ENCODE measurements at places on chromosomes 12 and 14.

DNA sequence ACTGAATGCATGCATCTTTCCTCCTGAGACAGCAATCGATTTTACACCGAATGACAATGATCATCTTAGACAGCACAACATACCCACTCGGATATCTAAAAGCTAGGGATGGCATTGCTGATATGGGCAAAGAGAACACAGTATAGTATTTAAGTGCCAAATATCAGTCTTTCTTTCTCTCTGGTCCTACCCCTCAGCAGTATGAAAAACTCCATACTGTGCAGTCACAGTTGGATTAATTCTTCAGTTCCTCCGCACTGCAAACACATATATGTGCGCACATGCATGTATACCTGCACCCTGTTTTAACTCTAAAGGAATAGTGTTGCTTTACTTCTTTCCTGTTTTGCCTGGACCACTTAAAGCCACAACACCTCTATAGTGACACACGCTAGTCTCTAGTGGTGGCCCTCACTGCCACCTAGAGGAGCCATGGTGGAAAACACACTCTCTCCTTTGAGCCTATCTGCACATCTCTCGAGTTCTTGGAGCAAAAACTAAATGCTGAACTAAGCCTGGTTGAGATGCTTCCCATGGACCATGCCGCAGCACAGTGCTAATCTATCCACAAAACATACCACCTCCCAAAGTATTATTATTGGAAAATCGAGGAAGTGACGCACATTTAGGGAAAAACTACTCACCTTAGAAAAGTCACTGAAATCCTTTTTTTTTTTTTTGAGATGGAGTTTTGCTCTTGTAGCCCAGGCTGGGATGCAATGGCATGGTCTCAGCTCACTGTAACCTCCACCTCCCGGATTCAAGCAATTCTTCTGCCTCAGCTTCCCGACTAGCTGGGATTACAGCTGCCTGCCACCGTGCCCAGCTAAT lies 11.9 kb downstream of the TMEM52B start:
- no peak for DNase-seq

GRCh38 chr14:82641050-82641540 lies 1107.4 kb upstream of the SEL1L start:
- DNase-seq, result no peak

DNA sequence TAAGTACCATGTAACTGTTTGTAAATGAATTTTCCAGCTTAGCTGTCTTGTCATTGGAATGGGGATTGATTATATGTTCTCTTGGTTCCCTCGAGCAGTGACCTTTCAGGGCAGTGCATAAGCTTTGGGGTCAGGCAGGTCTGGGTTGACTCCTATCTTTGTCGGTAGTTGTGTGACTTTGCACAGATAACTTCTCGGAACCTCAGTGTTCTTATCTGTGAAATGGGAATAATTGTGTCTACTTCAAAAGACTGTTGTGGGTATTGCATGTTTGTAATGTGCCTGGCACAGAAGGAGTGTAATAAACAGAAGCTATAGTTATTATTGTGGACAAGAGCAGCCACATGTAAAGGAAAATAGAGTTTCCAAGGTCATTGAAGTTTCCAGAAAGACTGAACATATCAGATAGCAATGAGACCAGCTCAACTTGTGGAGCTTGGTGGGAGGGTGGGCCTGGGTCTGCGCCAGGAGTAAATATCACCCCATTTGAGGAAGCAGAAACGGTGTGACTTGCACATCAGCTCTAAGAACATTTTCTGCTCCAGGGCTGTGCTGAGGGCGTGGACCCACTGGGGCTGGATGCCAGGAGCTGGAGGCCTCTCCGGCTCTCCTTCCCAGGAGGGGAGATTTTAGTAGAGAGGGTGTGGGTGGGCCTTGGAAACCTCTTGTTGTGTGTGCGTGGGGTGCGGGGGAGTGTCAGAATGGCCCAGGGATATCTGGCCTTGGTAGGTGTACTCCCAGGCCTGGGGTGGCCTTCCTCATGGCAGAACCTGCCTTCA lies 19.7 kb downstream of the FOS start:
- no peak for DNase-seq

GRCh38 chr14:24095271-24096068 lies 1.4 kb downstream of the PCK2 start:
- peak; percentile 56 for DNase-seq

- DNase-seq, result no peak
Observed at GRCh38 chr12:47400266-47400665, 305.6 kb downstream of the RPAP3 start.

GRCh38 chr12:116431677-116432300 lies 127.4 kb upstream of the MAP1LC3B2 start:
- DNase-seq, result no peak

- DNase-seq, result no peak
Observed at GRCh38 chr12:43655586-43655985, 103.0 kb downstream of the PUS7L start.

DNA sequence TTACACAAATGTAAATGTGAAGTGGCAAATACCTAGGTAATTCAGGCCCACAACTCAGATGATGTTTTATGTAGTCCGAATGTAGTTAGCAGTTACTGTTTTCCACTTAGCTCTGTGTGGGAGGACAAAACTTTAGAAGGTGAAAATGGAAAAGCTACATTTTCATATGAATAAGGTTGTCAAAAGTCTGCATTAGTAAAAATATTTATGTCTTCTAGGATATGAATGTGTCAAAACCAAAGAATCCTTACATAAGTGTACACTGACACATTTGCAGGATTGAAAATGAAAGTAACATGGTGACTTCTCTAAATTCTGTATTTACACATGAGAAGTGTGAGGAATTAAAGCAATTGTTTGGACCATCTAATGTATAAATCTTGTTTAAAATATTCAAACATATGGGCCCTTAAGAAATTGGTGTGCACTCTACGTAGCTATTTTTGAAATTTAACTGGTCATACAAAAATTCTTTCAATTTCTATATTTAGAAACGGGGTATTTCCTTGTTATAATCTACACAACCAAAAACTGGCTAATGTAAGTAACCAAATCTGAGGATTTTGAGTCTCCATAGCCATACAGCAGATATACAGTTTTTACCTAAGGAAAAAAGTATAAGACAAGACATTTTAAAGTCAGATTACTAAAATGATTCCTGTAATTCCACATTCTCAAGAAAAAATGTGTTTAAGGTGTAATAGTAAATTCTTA lies 5.4 kb downstream of the CDKN1B start:
- no peak for DNase-seq

GRCh38 chr14:100222224-100223093 lies 16.5 kb upstream of the YY1 start:
- DNase-seq, result no peak

- DNase-seq, result no peak
Observed at GRCh38 chr12:14576896-14577295, 9.2 kb upstream of the PLBD1 start.

GRCh38 chr14:91406451-91406850 lies 11.2 kb downstream of the CCDC88C start:
- DNase-seq, result no peak

DNA sequence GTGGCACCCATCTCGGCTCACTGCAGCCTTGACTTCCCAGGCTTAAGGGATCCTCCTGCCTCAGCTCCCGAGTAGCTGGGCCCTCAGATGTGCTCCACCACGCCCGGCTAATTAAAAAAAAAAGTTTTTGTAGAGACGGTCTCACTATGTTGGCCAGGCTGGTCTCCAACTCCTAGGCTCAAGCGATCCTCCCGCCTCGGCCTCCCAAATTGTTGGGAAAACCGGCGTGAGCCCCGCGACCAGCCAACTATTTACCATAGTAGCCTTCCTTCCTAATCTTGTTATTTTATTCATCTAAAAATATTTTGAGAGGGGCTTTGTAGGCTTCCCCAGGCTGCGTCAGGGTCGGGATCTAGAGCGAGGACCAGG lies 25.4 kb upstream of the YY1 start:
- no peak for DNase-seq

DNA sequence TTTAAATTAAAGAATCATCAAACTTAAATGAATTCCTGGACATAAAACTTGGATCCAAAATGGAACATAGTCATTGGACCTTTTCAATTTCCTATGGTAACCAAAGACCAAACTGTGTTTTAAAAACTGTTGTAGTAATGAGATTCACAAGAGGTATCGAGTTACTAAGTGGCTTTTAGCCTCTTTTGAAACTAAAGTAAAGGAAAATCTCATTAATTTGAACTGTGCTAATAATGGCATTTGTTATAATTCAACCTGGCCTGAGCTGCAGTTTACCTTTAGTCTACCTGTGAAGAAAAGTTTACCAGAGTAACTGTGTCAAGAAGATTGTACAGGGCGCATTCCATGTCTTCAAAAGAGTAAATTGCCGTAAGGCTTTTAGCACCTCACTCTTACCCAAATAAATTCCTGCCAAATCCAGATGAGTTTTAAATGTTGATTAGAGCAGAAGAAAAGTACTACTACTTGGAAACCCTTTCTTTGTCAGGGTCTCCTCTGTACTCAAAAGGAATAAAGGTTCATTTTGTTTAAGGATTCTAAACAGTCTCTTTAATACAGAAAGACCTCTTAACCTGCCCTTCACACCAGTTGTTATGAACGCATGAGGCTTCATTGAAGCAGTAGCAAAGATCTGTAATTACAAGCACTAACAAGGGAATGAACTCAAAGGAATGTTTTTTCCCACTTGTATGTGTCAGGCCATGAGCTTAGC lies 17.1 kb upstream of the MED13L start:
- DNase-seq, result no peak

DNA sequence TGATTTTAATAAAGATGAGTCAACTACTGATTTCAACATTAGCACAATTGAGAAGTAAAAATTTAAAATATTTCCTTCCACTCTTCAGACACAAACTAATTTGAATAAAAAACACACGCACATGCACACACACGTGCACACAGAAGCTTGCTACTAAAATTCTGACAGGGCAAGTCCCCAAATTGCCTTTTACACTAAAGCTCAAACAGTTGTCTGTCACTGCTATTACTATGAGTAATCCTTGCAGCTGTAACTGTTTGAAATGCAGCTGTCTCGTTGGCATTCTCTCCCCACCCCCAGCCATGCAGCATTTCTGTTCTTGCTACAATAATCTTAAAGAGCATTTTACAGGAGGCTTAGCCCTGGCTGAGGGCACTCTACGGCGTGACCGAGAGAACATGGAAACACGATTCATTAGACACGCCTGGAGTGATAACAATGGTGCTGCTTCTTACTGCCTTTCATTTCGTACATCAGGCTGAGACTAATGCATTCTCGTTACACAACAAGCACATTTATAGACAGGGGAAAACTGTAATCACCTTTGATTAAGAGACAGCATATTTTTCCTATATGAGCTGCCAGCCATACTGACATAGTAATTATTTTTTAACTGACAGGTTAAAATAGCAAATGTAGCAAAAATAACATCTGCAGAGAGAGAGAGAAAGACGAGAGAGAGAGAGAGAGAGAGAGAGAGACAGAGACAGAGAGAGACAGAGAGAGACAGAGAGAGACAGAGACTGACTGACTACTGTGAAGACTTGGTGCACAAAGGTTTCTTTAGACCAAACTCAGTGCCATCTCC lies 153.8 kb downstream of the MED13L start:
- DNase-seq, result no peak

DNA sequence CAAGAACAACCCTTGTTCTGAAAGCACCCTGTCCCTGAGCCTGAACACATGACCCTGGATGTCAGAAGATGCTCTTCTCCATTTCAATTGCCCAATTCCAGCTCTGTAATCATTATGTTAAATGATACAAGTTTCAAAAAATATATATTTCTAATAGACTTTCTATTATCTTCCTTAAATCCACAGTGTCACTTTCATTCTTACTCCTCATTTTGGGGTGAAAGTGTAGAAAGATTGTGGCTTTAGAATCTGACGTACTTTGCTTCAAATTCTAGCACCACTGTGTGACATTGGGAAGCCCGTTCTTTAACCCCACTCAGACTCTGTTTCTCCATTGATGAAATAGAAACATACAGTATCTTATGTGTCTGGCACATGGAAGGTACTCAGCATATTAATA lies 83.2 kb downstream of the ETV6 start:
- no peak for DNase-seq

DNA sequence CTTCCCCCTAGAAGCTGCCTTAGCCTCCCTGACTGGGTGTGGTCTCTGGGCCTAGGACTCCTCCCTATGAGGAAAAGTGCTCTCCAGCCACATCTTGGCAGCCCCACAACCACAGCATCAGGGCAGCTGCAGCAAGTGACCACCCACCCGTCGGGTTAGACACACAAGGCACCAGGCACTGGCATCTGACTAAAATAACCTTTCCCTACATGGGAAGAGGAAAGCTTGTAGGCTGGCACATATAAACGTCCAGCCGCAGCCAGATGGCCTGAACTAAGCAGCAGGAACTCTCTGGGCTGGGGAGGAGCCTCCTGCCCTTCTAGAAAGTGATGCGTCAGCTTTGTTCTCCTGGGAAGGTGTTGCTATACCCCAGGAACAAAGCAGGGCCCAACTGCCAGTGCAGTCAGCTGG lies 328.7 kb downstream of the DPF3 start:
- no peak for DNase-seq

DNA sequence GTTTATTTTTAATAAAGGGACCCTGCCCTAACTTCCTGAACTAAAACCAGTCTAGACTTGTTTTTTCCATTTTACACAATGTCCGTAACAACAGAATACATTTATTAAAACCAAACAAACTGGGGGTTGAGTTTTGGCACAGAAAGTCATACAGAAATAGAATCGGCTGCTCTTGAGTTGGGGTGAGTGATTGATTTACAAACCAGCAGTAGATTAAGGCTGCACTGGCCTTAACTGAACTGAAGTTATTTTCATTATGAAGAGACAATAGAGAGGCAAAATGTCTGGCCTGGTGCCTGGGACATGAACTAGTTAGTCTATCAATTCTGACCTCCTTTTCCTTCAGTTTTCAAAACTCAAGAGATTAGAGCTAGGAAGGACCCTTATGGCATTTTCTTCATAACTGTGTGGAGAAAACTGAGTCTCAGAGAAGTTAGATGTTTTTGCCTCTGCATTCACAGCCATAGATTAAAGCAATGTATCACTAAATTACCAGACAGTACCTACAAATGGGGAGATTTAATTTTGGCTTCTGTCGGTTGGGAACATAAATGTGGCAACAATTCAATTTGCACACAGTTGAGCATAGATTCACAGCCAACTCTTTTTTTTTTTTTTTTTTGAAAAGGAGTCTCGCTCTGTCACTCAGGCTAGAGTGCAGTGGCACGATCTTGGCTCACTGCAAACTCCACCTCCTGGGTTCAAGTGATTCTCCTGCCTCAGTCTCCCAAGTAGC lies 19.8 kb upstream of the MGP start:
- DNase-seq, result no peak

DNA sequence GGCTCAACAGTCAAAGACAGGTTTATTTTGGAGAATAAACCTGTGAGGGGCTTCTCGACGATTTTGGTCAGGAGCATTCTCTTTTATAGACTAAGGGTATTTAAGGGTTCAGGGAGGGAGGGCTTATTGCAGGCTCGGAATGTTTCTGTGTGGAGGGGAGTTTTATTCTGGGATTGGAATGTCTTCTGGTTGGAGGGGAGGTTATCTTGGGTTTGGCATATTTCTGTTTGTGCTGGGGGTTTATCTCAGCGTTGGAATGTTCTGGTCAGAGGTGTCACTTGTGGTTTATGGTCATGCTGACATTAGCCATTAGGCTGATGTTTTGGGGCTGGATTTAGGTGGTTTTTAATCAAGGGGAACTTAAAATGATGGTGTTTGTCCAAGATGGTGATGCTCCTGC lies 103.9 kb downstream of the SUDS3 start:
- DNase-seq, result no peak

- no peak for DNase-seq
Observed at GRCh38 chr12:51888316-51889215, 663 bp downstream of the ANKRD33 start.

- no peak for DNase-seq
Observed at GRCh38 chr14:69501423-69501838, 16.9 kb downstream of the PLEKHD1 start.
